ENCODE measurements at places on chromosomes 16 and 17. TPM values are rescaled to one million over a fixed set of nuclear protein-coding genes. Genes with fewer than 3 reads are reported as not detected.

Gene E4F1
- 16.5 TPM for total RNA-seq

Gene HOXB1
- not detected for total RNA-seq

Gene LRRC37A
- 0.98 TPM for total RNA-seq

Gene CACNA1H
- total RNA-seq, result 4.2 TPM

Gene CHMP6
- total RNA-seq, result 14.5 TPM

- DNase-seq, result no peak
Observed at GRCh38 chr17:29458066-29458465, 67.9 kb downstream of the TAOK1 start.

DNA sequence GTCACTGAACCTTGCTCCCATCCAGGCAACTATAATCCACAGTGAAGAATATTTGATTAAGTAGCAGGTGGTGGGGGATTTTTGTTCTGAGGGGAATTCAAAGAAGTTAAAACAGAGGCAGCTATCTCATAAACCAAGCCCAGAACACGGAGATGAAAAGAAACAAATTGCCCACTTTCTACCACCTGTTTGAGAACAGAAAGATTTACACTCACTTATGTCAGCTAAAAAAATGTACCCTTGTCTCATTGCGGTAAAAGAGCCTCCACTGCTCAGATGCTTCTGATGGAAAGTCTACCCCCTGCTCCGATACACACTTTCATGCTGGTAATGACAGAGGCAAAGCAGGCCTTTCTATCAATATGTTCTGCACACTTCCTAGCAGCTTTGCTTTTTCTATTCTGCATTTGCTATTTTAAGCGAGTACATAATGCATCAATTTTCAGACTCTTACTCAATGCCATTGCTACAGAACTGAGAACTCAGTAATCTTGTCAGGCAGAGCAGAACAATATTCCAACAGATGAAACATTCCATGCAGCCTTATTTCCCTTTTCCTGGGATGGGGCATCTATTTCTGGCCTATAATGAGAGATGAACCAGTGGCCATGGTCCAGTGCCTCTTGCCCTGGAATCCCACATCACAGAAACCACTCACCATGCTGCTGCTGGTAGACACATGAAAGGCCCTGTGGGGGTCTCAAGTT lies 29.0 kb downstream of the CDK5R1 start:
- DNase-seq, result no peak

- DNase-seq, result no peak
Observed at GRCh38 chr16:74625500-74626350, 18.8 kb upstream of the GLG1 start.

DNA sequence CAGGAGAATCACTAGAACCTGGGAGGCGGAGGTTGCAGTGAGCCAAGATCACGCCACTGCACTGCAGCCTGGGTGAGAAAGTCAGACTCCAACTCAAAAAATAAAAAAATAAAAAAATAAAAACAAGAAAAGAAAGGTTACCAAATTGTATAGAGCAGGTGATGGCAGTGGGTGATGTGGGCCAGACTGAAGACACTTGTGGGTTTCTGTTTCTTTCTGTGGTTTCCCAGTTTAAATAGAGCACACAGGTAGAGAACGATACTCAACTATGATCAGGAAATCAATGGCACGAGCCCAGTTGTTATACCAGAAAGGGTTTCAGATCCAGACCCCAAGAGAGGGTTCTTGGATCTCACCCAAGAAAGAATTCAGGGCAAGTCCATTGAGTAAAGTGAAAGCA lies 32.6 kb downstream of the NUBP1 start:
- DNase-seq, result no peak

DNA sequence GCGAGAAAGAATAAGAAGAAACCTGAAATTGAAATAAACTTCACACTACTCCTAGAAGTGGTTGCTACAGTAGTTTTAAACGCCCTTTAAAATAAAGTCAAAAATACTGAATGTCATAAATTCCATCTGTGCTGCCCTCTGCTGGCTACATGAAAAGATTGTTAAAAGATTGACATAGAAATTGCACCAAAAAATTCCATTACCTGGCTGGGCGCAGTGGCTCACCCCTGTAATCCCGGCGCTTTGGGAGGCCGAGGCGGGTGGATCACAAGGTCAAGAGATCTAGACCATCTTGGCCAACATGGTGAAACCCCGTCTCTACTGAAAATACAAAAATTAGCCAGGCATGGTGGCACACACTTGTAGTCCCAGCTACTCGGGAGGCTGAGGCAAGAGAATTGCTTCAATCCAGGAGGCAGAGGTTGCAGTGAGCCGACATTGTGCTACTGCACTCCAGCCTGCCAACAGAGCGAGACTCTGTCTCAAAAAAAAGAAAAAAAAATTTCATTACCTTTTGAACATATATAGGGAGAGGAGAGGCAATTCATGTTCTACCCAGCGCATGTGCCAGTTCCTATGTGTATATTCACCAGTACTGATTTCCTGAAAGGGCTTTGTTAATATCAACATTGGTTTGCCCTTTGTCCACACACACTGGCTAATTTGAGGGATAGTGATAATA lies 36.5 kb downstream of the CYTH1 start:
- DNase-seq, result no peak

DNA sequence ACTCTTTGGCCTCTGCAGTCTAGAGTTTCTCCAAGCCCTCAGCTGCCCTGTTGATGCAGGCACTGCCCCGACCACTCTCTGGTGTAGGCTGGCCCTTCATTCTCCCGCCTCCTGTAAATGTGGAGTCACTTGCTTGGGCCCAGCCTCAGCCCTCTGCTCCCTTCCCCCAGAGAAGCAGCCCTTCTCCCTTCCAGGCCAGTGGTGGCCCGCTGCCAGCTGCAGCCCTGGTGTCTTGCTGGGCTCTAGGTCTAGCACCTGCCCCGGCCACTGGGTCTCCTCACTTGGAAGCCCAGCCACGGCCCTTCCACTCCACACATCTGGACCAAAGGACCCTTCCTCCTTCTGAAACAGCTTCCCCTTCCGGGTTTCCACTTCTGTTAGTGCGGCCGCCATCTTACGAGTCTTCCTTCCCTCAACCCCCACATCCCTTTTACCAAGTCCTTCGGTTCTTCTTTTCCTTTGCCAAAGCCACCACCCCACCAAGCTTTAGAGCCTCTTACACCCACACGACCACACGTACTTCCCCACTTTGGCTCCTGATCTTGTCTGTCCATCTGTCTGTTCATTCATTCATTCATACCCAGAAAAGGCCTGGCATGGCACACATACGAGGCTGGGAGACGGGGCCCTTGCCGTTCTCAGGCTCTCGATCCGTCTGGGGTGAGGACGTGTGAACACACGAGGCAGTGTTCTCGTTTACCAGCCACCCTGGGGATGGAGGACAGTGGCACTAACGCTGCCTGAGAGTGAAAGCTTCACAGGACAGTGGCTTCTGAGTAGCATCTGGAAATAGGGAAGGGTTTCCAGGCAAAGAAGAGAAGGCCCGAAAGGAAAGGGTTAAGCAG lies 68.0 kb downstream of the ABR start:
- no peak for DNase-seq

DNA sequence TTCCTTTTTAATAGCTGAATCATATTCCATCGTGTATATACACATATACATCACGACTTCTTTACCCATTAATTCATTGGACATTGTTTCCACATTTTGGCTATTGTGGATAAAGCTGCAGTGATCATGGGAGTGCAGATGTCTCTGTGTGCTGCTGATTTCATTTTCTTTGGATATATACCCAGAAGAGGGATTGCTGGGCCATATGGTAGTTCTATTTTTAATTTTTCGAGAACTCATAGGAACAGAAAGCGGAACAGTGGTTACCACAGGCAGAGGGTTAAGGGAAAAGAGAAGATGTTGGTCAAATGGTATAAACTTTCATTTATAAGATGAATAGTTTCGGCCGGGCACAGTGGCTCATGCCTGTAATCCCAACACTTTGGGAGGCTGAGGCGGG lies 187.4 kb upstream of the MYOCD start:
- DNase-seq, result no peak

DNA sequence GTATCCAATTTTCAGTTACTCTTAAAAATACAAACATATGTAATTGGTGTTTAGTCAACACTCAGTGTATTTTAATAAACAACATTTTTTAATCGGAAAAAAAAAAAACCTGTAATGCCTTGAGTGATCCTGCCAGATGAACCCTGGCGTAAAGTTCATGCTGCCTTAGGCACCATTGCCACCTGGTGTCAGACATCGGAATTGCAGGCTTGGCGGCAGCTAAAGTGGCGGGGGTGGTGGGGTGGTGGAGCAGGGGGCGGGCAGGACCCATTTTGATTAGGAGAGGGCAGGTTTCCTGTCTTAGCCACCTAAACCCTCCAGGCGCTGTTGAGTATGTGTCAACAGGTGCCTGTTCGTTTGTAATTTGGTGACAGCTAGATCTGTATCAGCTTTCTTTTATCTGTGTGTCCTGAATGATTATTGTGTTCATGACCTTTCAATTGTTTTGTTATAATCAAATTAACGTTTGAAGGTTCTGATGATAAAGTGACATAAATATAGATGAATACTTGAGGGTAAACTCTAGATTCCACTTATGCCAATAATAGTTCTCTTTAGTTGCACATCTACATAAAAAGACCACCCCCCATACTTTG lies 588.7 kb downstream of the CDH13 start:
- peak; percentile 46 for DNase-seq

- DNase-seq, result no peak
Observed at GRCh38 chr16:25413975-25414374, 156.3 kb upstream of the ZKSCAN2 start.

DNA sequence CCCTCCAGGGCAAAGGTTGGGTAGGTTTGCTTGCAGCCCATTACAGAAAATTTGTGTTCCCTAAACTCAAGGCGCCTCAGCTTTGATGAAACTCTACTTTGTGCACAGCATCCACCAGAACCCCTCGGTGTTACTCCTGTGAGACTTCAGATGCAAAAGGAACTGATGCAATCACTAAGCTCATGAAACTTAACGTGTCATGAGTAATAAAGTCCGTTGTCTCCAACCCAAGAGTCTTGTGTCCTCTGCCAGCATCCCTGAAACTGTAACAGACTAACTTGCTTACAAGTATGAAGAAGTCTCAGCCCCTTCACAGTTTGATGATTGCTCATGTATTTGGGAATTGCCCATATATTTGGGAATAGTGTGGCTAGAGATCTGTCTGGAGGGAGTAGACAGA lies 74.8 kb upstream of the MARCHF10 start:
- DNase-seq, result no peak

DNA sequence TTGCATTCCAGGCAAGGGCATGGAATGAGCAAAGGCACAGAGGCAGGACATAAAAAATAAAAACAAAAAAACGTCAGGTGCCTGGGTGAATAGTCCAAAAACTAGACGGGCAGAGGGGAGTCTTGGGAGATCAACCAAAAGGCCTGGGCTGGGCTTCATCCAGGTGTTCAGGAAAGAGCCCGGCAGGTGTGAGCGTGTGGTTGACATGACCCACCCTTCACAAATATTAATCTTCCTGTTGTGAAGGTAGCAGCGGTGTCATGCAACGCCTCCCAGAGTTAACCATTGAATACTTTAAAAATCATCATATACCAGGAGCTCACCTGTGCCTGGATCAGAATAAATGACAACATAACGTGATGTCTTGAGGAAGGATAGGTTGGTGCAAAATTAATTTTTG lies 90.6 kb downstream of the USP22 start:
- DNase-seq, result no peak

DNA sequence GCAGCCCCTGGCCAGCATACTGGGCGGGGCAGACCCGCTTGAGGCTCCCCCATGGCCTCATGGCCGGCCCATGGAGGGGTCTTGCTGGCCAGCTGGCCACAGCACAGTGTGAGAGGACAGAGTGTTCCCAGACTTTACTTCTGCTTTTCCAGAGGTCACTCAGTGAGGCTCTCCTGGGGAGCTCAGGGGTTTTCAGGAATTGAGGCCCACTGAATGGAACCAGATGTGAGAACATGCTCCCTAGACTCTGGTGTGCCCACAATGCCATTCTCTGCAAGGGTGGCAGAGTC lies 21.2 kb downstream of the ATP6V0D1 start:
- no peak for DNase-seq

GRCh38 chr16:64278196-64278595 lies 843.7 kb downstream of the CDH11 start:
- DNase-seq, result no peak
